ENCODE measurements at places on chromosomes 13 and 19. TPM values are rescaled to one million over a fixed set of nuclear protein-coding genes. Genes with fewer than 3 reads are reported as not detected.

- DNase-seq: peak; percentile 77
These were observed 4.0 kb upstream of the MAST3 start for GRCh38 chr19:18093439-18094161.

DNA sequence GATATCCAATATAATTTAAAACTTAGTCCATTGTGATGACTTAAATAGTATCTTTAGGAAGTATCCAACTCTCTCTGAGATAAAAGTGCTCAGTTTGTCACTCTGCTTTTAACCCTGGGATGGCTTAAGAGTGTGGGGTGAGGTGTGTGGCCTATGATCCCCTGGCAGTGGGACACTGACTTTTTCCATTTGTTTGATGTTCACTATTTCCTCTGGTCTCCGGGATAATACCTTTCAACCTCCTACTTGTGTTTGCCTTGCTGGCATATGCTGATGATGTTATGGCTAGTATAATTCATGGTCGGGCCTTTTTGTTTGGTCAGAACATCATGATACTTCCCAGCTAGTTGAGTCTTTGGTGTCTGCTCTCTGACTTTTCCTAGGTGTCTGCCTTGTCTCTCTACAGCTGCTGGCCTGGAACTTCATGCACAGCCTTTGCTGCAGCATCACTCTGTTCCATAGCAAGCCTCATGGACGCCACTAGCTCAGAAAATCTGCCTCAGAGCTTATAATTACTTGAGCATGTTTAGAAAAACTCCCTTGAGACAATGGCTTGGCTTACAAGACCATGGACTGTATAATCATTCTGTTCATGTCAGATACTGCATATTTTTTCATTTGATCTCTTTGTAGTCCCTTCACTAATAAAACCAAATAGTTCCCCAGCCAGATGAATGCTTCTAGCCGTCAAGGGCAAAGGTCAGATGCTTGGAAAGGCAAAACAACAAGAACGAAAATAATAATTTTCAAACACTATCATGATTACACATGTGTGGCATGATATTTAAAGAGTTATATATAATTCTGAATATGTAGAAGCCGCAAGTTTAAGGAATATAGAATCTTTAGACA lies 75.2 kb downstream of the WDFY2 start:
- DNase-seq: no peak

The LRRC63 gene
- not detected for total RNA-seq

GRCh38 chr13:48667136-48667535 lies 13.4 kb downstream of the CYSLTR2 start:
- DNase-seq: no peak

The KLK3 gene
- total RNA-seq: not detected

All from bronchial epithelial cell (primary cell).